ENCODE measurements at places on chromosomes 4 and X.

DNA sequence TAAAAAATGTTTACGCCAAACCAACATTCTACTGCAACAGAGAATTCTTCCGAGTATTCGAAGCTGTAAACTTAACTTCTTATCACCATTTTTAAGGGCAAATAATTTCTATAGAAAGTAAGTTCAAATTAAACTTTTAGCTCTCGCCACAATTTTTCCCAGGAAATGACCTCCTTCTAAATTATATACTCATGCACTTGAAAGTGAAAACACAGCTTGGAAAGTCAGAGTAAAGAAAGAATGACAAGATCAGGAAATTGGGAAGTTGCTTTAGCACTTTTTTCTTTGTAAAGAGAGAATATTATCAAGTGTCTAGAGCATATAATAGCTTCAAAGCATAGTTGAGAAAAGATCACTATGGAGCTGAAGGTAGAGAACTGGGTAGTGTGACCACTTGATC, 1.2 kb downstream of the CYBB start:
- no peak for DNase-seq

- DNase-seq: no peak
Measured at GRCh38 chr4:33725861-33726260, 2518.5 kb downstream of the ARAP2 start.

DNA sequence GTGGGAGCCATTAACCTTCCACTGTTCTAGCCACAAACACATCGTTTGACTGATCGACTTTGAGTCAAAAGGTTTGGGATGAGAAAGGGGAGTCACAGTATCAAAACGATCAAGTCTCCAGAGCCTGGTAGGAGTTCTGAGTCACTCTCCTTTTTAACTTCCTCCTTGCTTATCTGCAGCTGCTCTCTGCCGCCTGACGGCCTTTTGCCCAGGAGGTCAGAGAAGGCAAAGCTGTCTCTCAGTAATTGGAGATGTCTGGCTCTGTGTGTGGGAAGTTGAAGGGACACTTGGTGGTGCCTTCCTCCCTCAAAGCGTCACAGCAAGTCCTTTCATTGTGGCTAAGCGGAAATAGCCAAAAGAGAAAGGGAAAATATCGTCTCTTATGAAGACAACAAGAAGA, 63.1 kb downstream of the ANOS1 start:
- no peak for DNase-seq

- DNase-seq: no peak
Measured at GRCh38 chr4:124321364-124321763, 391.2 kb downstream of the ANKRD50 start.

DNA sequence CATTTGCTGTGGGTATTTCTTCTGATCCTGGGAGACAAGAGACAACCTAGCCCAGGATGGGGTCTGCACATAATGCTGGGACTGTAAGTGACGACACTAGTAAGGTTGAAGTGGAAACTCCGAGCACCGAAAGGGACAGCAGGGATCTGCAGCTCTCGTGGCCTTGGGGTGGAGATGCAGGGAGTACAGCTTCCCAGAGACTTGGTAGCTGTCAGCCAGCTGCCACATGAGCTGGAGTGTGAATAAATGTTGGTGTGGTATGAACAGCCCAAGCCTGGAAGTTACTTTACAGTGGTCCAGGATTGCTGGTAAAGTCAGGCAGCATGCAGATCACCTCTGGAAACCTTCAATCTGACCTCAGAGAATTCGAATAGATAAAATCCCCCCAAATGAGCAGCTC, 97.6 kb downstream of the FAM193A start:
- no peak for DNase-seq

DNA sequence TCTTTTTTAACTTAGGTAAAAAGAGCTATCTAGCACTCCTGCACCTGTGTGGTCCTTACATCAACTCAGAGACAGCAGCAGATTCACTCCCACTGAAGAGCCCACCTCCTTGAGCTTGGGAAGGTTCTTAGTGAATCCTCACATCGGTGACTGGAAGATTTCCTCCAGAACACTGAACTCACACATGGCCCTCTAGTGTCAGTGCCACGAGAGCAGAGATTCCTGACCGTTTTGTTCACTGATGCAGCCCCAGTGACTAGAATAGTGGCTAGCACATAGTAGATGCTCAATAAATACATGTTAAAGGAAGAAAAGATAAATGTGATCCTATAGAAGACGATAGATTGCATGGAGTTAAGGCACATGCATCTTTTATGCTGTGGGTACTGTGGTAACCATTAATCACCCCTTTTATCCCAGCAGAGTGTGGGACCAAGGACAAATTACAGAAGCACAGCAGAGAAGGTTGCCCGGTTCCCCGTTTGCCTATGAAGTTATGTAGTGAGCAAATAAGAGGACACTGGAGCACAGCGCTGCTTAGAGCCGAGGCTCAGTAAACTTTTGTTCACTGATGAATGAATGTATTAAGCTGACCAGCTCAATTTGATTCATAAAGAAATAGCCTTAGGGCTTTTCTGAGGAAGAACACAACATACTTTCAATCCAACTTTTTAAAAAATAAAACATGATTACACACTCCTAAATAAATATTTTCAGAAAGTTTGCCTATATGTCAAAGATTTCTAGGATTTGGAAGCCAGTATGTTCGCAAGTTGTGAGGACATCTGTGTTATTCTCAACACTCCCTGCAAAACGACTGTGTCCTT, 8.7 kb downstream of the GASK1B start:
- DNase-seq: no peak

DNA sequence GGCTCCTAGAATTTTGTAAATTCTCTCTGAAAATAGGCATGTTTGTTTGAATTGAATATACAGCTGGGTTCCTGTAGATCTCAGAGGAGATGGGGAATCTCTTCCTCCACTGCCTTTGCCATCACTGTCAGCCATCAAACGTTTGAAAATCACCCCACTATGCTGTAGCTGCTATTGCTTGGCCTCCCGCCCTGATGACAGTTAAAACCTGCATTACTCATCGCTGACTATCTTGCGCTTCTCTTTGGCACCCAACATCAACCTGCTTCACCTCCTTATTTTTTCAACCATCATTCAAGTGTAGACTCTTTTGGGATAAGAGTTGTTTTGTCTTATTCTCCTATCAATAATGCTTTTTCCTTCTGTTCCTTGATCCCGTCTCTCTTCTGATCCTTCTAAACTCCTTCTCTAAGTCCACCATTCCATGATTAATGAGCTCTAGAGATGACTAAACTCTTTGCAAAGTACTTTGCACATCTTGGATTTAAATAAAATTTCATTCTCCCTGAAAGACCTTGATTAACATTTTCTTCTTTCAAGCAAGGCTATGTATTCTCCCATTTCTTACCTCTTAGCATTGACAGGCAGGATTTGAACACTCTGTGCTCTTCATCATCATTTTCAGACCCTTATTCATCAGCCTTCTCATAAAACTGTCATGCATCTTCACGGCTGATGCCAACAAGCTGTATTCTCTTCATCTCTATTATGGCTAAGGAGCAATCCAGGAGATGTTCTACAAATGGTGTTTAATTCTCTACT, 133.0 kb downstream of the SNCA start:
- no peak for DNase-seq

- DNase-seq: no peak
Measured at GRCh38 chrX:40273356-40274050, 175.7 kb upstream of the BCOR start.

DNA sequence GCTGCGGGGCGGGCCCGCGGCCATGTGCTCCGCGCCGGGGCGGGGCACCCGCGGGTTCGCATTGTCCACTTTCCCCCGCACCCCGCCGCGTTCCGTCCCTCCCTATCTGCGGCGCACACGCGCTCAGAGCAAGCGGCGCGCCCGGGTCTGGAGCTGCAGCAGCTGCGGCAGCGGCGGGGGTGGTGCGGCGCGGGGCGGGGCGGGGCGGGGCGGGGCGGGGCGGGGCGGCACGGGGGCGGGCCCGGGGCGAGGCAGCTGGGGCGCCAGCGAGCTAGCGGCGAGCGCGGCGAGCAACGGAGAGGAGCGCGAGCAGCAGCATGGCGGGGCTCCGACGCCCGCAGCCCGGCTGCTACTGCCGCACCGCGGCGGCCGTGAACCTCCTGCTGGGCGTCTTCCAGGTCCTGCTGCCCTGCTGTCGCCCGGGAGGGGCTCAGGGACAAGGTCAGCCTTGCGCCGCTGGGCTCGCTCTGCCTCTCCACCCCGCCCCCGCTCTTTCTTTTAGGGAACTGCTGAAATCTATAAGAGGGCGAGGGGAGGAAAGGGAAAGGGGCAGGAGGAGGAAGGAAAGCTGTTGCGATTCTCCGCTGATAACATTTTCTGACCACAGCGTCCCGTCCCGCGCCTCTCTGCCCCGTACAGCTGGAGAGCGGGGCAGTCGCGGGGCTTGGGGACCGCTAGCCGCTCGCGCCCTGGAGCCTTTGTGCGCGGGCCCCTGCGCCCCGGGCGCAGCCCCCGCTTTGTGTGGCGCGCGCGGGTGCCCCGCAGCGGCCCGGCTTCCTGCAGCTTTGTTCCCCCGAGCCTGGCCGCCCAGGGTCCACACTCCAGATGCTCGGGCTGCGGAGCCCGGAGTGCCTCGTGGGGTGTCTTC, at the start of gene TMEM131L:
TMEM131L (plus strand) TSS at position 280 of the 868 bp plus-strand sequence; CDS start at position 318, 38 bp downstream.
- no peak for DNase-seq

DNA sequence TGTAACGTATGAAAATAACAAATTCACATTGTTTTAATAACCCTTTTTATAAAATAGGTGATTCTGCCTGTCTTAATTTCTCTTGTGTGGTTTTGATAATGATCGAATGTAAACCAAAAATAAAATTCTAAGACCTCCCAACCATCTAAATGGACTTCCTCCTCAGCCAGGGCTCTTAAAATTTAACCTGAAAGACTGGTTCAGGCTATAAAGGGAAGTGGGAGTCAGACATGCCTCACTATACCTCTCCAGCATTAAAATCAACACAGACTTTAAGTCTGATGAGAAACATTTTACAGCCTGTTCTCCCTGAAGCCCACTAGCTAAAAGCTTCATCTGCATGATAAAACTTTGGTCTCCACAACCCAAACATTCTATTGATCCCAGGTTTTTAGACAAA, 97.6 kb upstream of the STIM2 start:
- no peak for DNase-seq

DNA sequence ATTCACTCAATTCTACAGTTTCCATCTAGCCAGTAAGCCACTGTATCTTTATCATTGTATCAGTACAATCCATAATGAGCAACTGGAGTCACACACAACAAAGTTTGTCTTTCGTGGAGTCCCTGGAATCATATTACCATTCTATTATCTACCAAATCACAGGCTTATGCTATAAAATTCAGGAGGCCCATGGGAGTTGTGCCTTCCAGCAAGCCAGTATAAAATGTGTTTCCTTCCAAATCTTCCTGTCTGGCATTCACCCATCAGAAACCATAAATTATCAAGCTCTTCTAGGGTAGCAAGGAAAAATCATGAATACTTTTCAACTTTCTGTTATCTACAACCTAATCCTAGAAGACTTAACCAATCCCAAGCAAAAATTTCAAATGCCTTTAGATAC, 1383.3 kb upstream of the PCDH7 start:
- DNase-seq: no peak

DNA sequence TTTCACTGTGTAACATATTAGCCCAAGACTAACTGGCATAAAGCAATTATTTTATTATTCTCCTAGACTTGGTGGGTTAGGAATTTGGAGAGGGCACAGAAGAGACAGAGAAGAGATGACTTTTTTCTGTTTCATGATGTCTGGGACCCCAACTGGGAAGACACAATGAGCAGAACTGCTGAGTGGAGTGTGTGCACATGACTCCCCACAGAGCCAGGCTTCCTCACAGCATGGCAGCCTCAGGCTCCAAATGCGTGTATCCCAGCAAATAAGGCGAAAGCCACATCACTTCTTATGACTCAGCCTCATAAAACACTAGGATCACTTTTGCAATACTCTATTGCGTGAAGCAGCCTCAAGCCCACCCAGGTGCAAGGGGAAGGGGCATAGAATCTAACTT, 68.4 kb downstream of the MFAP3L start:
- DNase-seq: no peak

- no peak for DNase-seq
Measured at GRCh38 chr4:105998171-105999063, 103.1 kb downstream of the NPNT start.

DNA sequence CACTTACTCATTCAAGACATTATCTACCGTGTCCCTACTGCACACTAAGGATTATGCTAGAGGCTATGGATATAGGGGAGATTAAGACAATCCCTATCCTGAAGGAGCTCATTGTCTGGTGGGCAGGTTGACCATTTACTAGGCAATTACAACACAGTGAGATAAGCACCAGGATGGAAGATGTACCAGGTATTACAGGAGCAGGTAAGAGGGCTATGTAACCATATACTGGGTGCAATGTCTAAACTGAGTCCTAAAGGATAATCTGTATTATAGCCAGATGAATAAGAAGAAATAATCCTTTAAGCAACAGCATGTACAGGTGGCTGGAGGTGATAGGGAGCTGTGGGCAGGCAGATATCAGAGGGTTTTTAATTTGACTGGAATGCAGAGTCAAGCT, 113.3 kb upstream of the TBC1D9 start:
- DNase-seq: no peak

- DNase-seq: no peak
Measured at GRCh38 chr4:96390404-96390803, 550.5 kb downstream of the PDHA2 start.

DNA sequence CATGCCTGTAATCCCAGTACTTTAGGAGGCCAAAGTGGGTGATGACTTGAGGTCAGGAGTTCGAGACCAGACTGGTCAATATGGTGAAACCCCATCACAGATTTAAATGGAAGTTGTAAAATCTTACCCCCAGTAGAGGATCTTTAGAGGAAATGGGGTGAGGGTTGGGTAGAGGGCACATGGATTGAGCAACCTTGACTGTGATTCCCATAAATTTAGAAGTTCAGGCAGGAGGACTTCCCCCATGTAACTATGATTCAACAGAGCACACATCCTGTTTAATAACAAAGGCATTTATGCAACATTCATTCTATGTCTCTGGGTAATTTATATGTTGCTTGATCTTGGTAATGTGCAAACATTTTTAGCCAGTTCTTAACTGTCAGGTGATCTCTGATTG, 143.1 kb downstream of the RBM47 start:
- no peak for DNase-seq

DNA sequence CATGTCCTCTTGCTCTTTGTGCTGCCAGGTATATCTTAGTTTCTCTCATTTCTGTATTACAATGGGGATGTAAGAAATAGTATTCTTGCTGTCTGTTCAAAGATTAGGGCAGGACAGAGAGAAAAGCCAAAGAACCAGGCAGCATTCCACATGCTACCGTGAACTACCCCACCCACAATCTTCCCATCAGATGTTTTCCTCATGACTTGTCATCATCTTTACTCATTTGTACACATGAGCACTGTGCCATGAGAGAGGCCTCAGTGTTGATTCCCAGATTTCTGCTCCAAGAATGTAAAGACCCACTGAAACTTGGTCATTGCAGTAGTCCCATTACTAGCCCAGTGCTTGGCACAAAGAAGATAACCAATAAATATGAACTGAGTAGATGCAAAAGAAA, 354.6 kb upstream of the RASGEF1B start:
- DNase-seq: no peak

GRCh38 chr4:160299608-160300007, 1196.7 kb downstream of the RAPGEF2 start:
- no peak for DNase-seq

- no peak for DNase-seq
Measured at GRCh38 chr4:141026900-141027299, 106.4 kb downstream of the RNF150 start.

All from cortex of kidney (tissue), 1 donor.